ENCODE measurements at places on chromosomes 16 and 17.

- no peaks in the 10 kb centered on the region for H3K36me3 ChIP-seq
- H3K4me1 ChIP-seq, result no peaks in the 10 kb centered on the region
- H3K27me3 ChIP-seq, result no peaks in the 10 kb centered on the region
- DNase-seq, result no peak
- H3K4me3 ChIP-seq, result no peak overlapping the region
Measured at GRCh38 chr17:65629234-65629690, 67.8 kb upstream of the AXIN2 start.

DNA sequence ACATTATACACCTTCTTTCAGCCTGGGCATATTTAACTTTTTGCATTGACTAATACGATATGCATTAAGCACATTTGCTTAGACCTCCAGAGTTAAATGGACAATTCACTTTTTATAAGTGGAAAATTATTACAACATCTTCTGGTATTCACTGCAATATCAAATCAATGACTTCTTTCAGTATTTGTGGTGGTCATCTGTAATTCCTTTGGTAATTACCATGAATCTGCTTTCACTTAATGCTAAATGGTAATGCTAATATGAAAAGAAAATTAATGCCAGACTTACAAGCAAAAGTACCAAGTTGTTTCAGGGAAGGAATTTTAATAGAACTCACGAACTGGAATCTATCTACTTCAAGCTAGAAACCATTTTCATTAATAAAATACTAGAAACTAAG lies 6.4 kb downstream of the GPATCH8 start:
- no peaks in the 10 kb centered on the region for H3K27me3 ChIP-seq
- no peaks in the 10 kb centered on the region for H3K4me1 ChIP-seq
- DNase-seq, result no peak
- no peak overlapping the region for H3K4me3 ChIP-seq
- H3K36me3 ChIP-seq, result no peaks in the 10 kb centered on the region
- H3K27ac ChIP-seq, result no peak overlapping the region

DNA sequence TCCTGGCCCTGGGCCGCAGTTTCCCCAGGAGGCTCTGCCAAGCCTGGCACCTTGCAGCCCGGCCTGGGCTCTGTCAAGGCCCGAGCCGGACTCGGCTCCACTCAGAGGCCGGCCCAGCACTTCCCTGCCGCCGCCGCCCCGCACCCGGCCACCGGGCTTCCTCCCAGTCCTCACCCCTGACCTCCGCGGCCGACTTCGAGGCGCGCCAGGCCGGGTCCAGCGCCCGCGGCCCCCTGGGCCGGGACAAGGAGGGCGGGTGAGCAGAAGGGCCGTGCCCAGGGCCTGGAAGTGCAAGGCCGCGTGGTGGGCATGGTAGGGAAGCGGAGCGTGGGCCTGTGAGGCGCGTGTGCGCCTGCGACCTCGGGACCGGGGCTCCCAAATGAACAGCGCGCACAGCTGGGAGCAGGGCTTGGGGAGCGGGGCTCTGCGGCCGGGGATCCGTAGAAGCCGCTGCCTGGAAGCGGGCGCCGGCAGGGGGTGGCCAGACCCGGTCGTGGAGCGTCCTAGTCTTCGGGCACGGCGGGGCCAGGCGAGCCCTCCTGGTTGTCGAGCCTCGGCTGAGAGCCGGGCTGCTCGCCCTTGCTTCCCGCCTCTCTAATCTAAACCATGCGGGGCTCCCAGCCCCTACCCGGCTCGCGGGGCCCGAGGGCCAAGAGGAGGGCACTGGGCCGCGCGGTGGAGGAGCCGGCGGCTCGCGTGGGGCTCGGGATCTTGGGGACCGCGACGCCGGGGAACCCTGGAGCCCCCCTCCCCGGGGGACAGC lies 503 bp upstream of the TBX4 start:
- no peaks in the 10 kb centered on the region for H3K36me3 ChIP-seq
- H3K27ac ChIP-seq, result no peak overlapping the region
- peaks cover 9% of the 10 kb centered on the region for H3K27me3 ChIP-seq
- H3K4me3 ChIP-seq, result peak overlapping the region; percentile 31
- H3K4me1 ChIP-seq, result no peaks in the 10 kb centered on the region

- H3K36me3 ChIP-seq, result no peaks in the 10 kb centered on the region
- no peak within 1 kb of the TSS for H3K4me3 ChIP-seq
- H3K27ac ChIP-seq, result no peak within 1 kb of the TSS
Measured at GRCh38 chr17:41140360-41141131, at the start of gene KRTAP4-6. KRTAP4-6 (minus strand) TSS chr17:41140544; CDS start chr17:41140487, 57 bp downstream.

- no peaks in the 10 kb centered on the region for H3K4me1 ChIP-seq
- H3K27ac ChIP-seq, result no peak overlapping the region
- no peak overlapping the region for H3K4me3 ChIP-seq
- DNase-seq, result no peak
Measured at GRCh38 chr16:82281544-82281943, 111.5 kb upstream of the MPHOSPH6 start.

- H3K4me1 ChIP-seq, result no peaks in the 10 kb centered on the region
- H3K27me3 ChIP-seq, result no peaks in the 10 kb centered on the region
- peak within 1 kb of the TSS; percentile 59 for H3K4me3 ChIP-seq
- H3K36me3 ChIP-seq, result peaks cover 5% of the 10 kb centered on the region
- peak within 1 kb of the TSS; percentile 87 for H3K27ac ChIP-seq
- DNase-seq, result no peak
Measured at GRCh38 chr16:57999971-58000705, at the start of gene ZNF319. ZNF319 (minus strand) TSS chr16:58000672; CDS start chr16:57998265, 2,407 bp downstream.

DNA sequence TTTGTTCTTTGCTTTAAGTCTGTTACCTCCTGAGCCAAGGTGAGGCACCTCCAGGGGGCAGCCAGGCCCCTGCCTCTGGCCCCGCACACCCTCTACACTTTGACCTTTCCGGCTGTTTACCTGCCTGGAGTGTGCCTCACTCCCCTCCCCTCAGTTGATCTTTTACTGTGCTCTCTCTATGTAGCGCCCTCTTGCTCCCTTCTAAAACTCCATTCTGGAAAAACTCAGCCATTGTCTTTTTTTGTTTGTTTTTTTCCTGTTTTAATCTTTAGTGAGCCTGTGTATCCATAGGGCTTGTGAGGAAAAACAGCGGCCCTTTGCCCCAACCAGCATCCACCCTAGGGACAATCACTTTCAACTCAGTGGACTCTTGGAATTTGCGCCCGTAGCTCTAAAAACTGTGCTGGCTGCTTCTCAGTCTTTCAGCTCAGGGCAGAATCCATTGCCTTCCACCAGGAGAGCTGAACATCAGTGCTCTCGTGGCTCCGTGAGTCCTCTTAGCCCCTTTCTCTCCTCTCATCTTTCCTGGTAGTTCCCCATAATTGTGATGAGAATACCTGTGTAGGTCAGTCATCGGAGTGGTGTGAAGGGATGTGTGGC lies 4.3 kb downstream of the AMDHD2 start:
- peaks cover 4% of the 10 kb centered on the region for H3K4me1 ChIP-seq
- no peaks in the 10 kb centered on the region for H3K27me3 ChIP-seq
- H3K27ac ChIP-seq, result no peak overlapping the region
- DNase-seq, result no peak
- no peak overlapping the region for H3K4me3 ChIP-seq

GRCh38 chr16:27237219-27238015 lies 31.2 kb downstream of the NSMCE1 start:
- H3K4me1 ChIP-seq, result peaks cover 7% of the 10 kb centered on the region
- H3K4me3 ChIP-seq, result no peak overlapping the region
- no peaks in the 10 kb centered on the region for H3K36me3 ChIP-seq
- H3K27ac ChIP-seq, result peak overlapping the region; percentile 78
- peak; percentile 75 for DNase-seq

DNA sequence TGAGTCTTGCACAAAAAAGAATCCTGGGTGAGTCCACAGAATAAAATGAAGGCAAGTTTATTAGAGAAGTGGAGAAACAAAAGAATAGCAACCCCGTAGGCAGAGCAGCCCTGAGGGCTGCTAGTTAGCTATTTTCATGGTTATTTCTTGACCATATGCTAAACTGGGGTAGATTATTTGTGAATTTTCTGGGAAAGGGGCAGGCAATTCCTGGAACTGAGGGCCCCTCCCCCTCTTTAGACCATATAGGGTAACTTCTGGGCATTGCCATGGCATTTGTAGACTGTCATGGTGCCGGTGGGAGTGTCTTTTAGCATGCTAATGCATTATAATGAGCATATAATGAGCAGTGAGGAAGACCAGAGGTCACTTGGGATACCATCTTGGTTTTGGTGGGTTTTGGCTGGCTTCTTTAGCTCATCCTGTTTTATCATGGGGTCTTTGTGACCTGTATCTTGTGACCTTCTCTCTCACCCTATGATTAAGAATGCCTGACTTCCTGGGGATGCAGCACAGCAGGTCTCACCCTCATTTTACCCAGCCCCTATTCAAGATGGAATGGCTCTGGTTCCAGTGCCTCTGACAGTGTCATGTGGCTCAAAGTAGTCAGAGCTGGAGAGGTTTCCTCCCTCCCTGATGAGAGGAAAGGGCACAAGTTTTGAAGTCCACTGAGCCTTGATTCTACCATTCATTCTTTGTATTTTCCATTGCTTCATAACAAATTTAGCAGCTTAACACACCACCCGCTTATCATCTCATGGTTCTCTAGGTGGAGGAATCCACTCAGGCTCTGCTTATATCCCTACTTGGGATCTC lies 55.7 kb upstream of the LGALS9 start:
- no peaks in the 10 kb centered on the region for H3K27me3 ChIP-seq
- DNase-seq, result no peak
- H3K4me3 ChIP-seq, result no peak overlapping the region
- H3K4me1 ChIP-seq, result no peaks in the 10 kb centered on the region
- no peaks in the 10 kb centered on the region for H3K36me3 ChIP-seq

DNA sequence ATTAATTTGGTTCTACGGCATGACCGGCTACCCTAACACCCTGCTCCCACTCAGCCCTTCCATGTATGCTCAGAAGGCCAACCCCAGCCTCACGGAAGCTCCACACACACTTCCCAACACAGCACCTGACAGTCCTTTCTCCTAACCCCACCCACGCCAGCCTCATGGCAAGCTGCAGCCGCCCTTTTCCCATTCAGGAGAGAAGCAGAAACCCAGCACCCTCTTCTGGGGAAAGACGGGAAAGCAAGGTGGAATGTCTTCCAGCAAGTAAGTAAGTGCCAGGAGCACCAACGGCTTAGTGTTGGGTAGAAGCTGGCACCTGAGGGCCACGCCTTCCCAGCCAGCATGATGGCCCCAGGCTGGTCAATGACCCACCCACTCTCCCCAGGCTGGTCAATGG lies 32.1 kb downstream of the ABR start:
- no peaks in the 10 kb centered on the region for H3K4me1 ChIP-seq
- no peaks in the 10 kb centered on the region for H3K27me3 ChIP-seq
- no peak for DNase-seq
- H3K36me3 ChIP-seq, result no peaks in the 10 kb centered on the region
- no peak overlapping the region for H3K4me3 ChIP-seq

GRCh38 chr16:12258861-12259645 lies 282.5 kb downstream of the SNX29 start:
- no peaks in the 10 kb centered on the region for H3K36me3 ChIP-seq
- H3K4me3 ChIP-seq, result no peak overlapping the region
- no peaks in the 10 kb centered on the region for H3K4me1 ChIP-seq
- no peak overlapping the region for H3K27ac ChIP-seq

GRCh38 chr17:81480140-81481072 lies 32.2 kb downstream of the ACTG1 start:
- H3K27ac ChIP-seq, result no peak overlapping the region
- no peaks in the 10 kb centered on the region for H3K4me1 ChIP-seq
- no peaks in the 10 kb centered on the region for H3K36me3 ChIP-seq
- DNase-seq, result no peak
- H3K4me3 ChIP-seq, result peak overlapping the region; percentile 61

DNA sequence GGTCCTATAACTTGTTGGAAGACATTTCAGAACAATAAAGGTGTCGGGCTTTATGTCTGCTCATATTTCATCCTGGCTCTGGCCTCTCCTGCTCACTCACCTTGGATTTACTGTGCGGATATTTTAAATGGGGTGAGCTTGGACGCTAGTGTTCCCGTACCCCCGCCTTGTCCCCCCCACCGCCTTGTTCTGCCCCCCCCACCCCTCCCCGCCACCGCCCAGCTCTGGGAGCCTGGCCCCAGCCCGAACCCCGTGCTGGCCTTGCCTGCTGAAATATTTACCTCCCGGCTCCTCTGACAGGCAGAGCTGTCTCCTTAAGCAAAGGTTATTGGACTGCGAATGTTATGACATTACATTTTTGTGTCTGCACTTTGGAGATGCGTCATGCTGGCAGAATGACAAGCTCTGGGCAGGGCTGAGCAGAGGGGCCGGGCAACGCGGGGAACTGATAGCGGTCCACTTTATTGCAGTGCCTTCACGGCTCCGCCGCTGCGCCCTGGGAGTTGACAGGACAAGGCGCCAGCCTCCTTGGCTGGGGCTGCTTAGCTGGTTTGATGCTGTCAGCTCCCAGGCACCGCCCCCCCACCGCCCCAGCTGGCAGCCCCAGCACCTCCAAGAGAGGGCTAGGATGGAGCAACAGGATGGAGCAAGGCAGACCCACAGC lies 222.5 kb upstream of the GSE1 start:
- peaks cover 16% of the 10 kb centered on the region for H3K4me1 ChIP-seq
- no peak overlapping the region for H3K4me3 ChIP-seq
- H3K27ac ChIP-seq, result peak overlapping the region; percentile 55
- H3K36me3 ChIP-seq, result no peaks in the 10 kb centered on the region

DNA sequence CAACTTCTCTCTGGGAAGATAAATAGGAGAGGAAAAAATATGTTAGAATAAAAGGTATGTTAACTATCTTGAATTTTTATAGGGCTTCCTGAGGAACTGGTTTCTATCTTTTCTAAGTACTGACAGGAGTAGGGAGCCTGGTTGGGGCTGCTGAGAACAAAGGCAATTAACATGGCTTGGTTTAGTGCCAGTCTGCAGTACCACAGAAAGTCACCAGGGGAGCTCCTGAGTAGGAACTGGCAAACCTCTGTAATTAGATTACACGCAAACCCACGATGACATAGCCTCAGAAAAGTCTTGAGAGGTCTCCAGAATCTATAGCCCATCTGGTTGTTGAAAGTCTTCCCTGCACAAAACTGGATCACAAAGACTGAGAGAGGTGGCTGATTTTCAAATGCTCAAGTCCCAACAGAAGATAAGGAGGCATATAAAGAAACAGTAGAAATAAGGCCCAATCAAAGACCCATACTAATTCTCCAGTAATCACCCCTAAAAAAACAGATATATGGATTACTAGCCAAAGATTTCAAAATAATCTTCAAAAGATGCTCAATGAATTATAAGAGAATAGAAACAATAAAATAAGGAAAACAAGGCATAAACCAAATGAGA lies 11.7 kb upstream of the CNTNAP4 start:
- no peak for DNase-seq
- H3K27me3 ChIP-seq, result no peaks in the 10 kb centered on the region
- no peaks in the 10 kb centered on the region for H3K4me1 ChIP-seq
- H3K36me3 ChIP-seq, result no peaks in the 10 kb centered on the region

DNA sequence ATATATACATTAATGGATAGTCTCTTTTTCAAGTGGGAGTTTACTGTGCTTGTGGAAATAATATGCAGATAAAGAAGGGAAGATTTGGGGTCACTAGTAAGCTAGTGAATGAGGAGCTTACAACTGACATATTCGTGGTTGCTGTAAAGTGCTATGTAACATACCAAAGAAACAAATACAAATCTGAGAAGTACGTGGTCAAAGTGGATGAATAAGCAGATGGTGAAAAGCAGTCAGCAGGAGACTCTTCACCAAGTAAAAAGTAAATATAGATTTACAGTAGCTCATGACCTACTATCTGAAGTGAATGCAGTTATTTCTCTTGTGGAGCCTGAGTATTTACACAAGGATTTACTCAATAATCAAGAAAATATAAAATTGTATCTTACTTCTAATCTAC lies 136.6 kb upstream of the ELAC2 start:
- H3K4me3 ChIP-seq, result no peak overlapping the region
- H3K4me1 ChIP-seq, result no peaks in the 10 kb centered on the region
- H3K27ac ChIP-seq, result no peak overlapping the region
- DNase-seq, result no peak
- no peaks in the 10 kb centered on the region for H3K27me3 ChIP-seq

GRCh38 chr16:49602201-49602975 lies 228.8 kb downstream of the C16orf78 start:
- no peak overlapping the region for H3K4me3 ChIP-seq
- H3K27ac ChIP-seq, result no peak overlapping the region
- H3K27me3 ChIP-seq, result no peaks in the 10 kb centered on the region

Measured in breast epithelium (tissue), 4 donors.